ENCODE measurements at places on chromosomes 3 and 15. TPM values are rescaled to one million over a fixed set of nuclear protein-coding genes. Genes with fewer than 3 reads are reported as not detected.

IQCF5 gene
- not detected for total RNA-seq

CLRN1 gene
- total RNA-seq, result not detected

- DNase-seq, result no peak
Measured at GRCh38 chr15:92243227-92243626, 150.5 kb upstream of the ST8SIA2 start.

DNA sequence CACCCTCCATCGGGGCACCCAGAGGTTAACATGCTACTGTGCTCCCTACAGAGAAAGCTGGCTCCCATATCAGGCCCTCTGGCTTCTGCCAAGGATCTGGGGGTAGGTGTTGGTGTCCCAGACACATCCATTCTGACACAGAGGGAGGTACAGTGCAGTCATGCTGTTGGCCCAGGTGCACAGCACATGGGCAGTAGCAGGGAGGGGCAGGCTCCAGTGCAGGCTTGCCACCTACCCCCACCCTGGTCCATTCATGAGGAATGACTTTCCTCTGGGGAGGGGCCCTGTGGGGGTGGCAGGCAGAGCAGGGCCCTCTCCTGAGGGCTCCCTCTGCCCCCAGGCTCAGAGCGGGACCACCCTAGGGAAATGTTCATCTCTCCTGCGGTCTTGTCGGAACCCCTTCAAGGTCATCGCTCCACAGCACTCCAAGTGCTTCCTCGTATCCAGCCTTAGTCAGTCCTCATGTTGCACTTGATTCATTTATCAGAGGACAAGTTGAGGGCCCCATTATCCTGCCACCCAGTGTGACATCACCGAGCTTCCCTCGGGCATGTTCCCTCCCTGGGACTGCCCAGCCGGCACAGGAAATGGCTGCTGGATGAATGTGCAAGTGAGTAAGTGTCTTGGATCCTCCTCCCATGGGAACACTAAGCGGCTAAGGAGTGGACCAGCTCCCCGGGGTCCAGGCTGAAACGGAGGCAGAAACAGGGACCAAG lies 10.0 kb downstream of the DUSP7 start:
- DNase-seq, result no peak

ITIH1 gene
- not detected for total RNA-seq

SCN5A gene
- total RNA-seq, result 0.18 TPM

DNA sequence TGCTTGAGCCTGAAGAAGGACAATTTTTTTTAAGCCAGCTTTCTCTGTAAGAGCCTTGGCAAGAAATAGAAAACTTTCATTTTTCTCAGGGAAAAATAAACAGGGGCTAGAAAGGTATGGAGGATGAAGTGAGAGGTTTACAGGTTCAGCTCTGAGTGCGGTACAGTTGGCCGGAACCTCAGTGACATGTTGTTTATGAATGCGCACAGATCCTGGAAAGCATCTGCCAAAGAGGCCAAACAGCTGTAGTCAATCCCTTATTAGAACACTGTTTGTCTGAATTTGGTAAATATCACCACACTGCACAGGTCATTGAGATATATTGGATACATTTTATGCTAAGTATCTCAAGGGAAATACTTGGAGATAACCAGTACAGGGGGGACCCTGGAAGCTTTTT lies 561.8 kb upstream of the MDFIC2 start:
- DNase-seq, result no peak

LRRK1 gene
- total RNA-seq, result 0.09 TPM

- DNase-seq, result no peak
Measured at GRCh38 chr3:183815951-183816475, 9.4 kb downstream of the MAP6D1 start.

- no peak for DNase-seq
Measured at GRCh38 chr3:23811185-23811527, 5.4 kb downstream of the UBE2E1 start.

DNA sequence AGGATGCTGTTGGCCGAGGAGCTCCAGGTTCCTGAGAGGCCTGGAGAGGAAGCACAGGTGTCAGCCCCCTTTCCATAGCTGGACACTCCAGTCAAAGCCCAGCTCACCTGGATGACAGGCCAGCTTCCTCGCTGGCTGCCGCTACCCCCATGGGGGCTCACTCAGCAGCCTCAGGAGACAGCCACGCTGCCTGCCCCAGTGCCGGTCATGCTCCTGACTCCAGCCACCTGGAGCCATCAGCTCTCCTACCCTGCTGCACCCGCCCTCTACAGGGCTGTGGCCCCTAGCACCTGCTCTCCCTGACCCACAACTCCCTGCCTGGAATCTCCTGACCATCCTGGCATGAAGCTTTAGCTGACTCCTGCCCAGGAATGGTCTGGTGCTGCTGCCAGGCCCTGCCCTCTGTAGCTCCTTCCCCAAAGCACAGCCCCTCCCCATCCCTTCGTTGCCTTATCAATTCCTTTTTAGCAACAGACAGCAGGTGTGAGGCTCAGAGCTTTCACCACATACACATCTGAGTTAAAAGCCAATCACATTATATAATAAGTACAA lies 94.2 kb downstream of the NUP210 start:
- DNase-seq, result no peak

DNA sequence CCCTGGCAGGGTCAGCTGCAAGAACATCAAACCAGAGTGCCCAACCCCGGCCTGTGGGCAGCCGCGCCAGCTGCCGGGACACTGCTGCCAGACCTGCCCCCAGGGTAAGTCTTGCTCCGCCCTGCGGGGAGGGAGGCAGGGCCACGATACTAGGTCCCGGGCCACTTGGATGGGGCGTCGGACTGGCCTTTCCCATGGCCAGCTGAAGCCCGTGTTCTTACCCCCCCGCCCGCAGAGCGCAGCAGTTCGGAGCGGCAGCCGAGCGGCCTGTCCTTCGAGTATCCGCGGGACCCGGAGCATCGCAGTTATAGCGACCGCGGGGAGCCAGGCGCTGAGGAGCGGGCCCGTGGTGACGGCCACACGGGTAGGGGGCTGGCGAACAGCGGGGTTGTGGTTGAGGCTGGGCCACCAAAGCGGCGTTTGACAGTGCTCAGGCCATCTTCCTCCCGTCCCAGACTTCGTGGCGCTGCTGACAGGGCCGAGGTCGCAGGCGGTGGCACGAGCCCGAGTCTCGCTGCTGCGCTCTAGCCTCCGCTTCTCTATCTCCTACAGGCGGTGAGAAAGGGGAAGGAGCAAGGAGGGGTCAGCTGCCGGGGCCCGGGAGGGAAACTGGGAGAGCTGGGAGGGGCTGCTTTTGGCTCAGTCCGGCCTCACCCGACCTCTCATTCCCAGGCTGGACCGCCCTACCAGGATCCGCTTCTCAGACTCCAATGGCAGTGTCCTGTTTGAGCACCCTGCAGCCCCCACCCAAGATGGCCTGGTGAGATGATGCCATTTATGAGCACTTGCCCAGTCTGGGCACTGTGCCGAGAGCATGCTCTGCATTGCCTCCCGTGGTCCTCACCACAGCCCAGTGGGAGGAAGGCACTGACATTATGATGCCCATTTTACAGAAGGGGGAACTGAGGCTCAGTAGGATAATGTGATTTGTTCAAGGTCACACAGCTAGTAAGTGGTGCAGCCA lies 1.7 kb downstream of the CHRD start:
- no peak for DNase-seq

ADGRG7 gene
- total RNA-seq, result not detected

GRCh38 chr3:196108075-196108743 lies 26.3 kb upstream of the TFRC start:
- no peak for DNase-seq

STRIT1 gene
- not detected for total RNA-seq

Data from activated naive CD4-positive, alpha-beta T cell treated with anti-CD3 and anti-CD28 coated beads, Interleukin-2, amount 50 U/mL, for 72 hours (primary cell).